ENCODE measurements at places on chromosomes 13 and 19.

- DNase-seq: no peak
These were observed 342.4 kb downstream of the KCNRG start for GRCh38 chr13:50357586-50358118.

GRCh38 chr13:23380534-23380933 lies 53.0 kb downstream of the SACS start:
- DNase-seq: no peak

DNA sequence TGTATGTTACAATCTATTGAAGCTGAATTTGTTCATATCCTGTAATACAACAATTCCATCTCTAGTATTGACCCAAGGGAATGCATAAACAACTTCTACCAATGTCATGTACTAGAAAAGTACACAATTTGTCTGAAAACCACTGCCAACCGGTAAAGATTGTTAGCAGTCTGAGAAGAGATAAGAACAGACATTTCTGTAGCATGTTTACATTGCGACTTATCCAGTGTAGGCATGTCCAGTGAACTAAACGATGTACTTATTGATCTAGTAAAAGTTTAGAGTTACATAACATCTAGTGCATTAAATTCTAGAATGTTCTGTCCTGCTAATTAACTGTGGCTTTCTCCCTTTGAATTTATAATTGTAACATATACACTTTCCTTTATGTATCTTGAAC lies 425.9 kb downstream of the SLITRK6 start:
- no peak for DNase-seq

- no peak for DNase-seq
These were observed 14.3 kb upstream of the HNRNPUL1 start for GRCh38 chr19:41249707-41250423.

GRCh38 chr19:40936755-40937154 lies 54.3 kb upstream of the CYP2B6 start:
- DNase-seq: no peak

DNA sequence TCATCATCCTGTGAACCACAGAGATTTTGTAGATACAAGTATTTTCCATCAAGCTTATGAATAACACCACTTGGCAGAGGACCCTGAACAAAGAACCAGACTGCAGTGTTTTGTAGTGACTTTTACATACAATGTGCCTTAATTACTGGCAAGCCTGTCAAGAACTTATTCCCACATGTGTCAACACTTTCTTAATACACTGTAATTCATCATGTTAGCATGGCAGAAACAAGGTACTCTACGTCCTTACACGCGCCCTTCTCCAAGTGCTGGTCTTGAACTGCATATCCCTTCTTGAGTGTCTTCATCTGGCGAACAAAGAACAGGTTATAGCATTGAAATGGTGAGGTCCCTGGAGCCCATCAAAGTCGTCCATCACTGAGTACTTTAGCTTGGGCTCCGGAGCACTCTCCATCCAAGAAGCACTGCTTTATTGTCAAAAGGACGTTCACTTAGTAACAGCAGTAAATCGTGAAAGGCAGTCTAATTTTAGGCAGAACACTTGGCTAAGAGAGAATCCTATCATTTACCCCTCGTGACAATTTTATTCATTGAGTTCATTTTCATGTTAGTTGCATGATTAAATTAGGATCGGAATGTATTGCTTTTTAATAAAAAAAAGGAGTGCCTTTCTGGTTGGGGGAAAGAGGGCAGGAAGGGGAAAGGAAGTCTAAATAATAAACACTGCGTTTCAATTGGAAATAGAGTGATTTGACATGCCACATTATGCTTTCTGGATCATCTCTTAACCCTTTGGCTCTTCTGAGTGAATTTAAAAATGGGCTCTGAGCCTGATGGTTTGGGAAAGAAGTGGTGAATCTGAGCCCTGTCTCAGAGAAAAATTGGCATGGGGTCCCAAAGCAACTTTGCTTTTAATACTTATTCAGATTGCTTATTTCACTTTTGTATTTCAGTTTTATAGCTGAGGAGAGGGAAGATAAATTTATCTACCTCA lies 376.1 kb downstream of the DLEU7 start:
- no peak for DNase-seq

GRCh38 chr13:95315752-95316151 lies 14.5 kb upstream of the ABCC4 start:
- no peak for DNase-seq

- no peak for DNase-seq
These were observed 7.2 kb upstream of the BCL3 start for GRCh38 chr19:44741258-44741731.

DNA sequence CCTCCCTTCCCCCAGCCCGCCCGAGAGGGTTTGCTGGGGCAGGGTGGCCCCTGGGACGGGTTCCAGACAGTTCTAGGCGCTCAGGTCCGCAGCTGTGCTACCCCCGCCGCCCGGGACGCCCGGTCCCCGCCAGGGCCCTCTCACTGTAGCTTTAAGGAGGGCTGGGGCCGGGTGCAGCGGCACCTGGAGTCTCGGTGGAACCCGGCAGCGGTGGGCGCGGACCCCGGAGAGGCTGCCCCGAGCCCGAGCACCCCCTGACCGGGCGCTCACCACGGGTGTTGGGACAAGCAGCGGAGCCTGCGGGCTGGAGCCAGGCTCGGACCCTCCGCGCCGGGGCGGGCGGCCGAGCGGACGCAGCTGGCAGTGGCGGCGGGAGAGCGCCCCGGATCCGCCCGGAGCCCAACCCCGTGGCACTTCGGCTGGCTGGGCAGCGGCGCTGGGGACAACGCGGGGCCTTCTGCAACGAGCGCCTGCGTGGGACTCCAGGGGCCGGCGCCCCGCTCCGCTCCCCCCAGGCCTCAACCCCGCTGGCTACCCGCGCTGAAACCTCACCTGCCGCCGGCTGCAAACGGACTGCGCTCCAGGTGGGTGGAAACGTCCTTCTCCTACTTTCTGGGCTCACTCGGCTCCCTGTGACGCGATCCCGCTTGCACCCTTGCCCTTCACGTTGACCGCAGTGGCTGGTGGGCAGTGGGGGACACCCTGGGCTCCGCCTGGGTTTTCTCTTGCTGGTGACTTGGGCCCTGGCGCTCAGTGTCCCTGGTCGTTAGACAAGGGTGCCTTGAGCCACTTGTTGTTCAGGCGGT lies 81.1 kb downstream of the ZNF429 start:
- peak; percentile 46 for DNase-seq

- DNase-seq: peak; percentile 7
These were observed 10.3 kb downstream of the ZNF480 start for GRCh38 chr19:52307275-52307674.

DNA sequence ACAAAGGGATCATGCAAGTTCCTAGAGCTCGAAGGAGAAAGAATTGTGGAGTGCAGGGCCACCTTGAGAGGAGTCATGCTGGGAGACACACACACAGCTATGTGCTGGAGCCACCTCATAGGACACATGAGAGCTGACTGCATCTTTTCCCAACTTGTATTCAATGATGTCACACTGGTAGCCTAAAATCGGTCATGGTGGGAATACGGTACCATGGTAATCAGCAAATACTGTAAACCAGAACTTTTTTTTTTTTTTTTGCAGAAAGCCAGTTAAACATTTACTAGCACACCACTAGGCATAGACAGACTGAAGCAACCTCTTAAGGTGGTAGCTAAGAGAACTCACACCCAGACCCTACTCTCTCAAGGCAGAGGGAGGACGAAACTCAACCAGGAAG lies 47.0 kb upstream of the INTS6 start:
- no peak for DNase-seq

- no peak for DNase-seq
These were observed 752.2 kb downstream of the EFNB2 start for GRCh38 chr13:105783261-105783660.

DNA sequence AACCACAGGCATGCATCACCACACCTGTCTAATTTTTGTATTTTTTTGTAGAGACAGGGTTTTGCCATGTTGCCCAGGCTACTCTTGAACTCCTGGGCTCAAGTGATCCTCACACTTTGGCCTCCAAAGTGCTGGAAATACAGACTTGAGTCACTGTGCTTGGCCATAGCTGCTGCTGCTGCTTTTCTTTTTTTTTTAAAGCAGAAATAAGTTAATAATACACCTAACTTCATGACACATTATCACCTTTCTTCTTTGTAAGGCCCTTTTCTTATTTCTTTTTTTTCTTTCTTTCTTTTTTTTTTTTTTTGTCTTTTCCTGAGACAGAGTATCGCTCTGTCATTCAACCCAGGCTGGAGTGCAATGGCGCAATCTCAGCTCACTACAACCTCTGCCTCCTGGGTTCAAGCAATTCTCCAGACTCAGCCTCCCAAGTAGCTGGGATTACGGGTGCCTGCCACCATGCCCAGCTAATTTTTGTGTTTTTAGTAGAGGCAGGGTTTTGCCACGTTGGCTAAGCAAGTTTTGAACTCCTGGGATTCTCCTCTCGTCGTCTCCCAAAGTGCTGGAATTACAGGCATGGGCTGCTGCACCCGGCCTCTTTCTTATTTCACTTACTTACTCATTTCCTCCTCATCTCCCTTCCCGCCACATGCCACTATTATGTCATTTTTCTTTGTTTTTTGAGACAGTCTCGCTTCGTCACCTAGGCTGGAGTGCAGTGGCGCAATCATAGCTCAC lies 8.7 kb downstream of the SHKBP1 start:
- no peak for DNase-seq

DNA sequence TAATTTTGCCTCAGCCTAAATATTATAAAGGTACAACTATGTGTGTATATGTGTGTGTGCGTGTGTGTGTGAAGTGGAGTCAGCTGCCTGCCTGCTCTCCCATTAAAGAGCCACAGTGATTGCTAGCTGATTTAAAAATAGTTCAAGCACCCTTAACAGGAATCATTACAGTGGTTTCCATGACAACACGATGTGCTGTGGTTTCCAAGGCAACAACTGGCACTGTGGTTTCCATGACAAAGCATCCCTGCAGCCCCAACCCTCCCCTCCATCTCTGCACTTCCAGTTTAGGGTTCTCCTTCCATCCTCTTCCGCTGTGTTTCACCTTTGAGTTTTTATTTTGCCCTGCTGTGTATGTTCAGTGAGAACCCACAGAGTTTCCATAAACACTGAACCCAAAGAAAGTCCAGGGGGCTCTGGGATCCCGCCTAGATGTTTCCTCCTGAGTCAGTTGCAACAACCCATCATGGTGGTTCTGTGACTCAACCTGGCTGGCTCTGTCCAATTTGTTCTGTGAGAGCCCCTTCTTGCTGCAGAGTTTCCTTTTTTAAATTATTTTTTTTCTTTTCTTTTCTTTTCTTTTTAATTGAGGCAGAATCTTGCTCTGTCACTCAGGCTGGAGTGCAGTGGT lies 7.1 kb upstream of the PNMA8A start:
- DNase-seq: peak; percentile 44

- no peak for DNase-seq
These were observed 882.1 kb downstream of the UQCRFS1 start for GRCh38 chr19:28330831-28331230.

- DNase-seq: no peak
These were observed 357.3 kb downstream of the ZNF536 start for GRCh38 chr19:30729451-30729850.

- DNase-seq: peak; percentile 59
These were observed 534 bp upstream of the HPN start for GRCh38 chr19:35040826-35041547.

DNA sequence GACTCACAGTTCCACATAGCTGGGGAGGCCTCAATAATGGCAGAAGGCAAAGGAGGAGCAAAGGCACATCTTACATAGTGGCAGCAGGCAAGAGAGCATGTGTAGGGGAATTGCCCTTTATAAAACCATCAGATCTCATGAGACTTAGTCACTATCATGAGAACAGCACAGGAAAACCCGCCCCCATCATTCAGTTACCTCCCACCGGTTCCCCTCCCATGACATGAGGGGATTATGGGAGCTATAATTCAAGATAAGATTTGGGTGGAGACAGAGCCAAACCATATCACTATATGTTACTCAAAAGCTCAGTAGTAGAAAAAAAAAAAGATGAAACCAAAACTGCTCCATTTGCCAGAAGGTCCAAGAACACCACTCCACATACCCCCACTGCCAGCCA lies 58.5 kb downstream of the DNAJC15 start:
- peak; percentile 20 for DNase-seq

DNA sequence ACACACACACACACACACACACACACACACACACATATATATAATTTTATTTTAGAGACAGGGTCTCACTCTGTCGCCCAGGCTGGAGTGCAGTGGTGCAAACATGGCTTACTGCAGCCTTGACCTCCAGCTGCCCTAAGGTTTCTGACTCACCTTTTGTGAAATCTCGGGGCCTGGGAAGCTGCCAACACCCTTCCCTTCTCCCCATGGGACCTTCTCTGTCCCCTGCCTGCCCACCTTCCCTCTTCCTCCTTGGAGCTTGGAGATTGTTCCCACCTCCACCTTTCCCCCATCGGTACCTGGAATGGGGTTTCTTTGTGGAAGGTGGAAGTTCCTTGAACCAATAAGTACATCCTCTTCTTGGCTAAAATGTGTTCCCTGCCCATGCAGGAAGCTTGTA lies 6.3 kb downstream of the ARRDC5 start:
- DNase-seq: no peak

DNA sequence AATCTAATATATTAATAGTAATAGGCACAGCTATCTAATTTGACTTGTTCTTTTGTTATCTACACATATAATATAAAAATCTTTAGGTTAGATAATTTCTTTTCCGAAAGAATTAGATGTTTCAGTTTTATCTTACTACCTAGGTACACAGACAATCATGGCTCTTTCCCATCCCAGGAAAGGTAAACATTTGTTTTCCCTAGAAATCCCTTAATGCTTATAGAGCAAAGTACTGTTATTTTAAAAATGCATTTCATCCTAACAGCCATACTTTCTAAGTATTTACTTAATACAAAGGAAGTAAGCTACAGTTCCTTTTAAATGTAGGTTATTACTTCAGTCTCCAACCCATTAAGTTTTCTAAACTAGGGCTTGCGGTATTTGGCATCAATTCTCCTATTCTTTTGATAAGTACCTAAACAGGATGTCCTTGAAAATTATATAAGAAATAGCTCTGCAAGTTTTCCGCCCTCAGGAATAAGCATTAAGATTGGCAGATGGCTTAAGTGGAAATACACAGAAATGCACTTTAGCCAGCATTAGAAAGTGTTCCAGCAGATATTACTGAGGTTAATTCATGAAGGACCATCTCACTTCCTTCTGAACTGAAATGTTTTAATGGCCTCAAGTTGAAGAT lies 616.2 kb upstream of the SPRY2 start:
- DNase-seq: no peak

DNA sequence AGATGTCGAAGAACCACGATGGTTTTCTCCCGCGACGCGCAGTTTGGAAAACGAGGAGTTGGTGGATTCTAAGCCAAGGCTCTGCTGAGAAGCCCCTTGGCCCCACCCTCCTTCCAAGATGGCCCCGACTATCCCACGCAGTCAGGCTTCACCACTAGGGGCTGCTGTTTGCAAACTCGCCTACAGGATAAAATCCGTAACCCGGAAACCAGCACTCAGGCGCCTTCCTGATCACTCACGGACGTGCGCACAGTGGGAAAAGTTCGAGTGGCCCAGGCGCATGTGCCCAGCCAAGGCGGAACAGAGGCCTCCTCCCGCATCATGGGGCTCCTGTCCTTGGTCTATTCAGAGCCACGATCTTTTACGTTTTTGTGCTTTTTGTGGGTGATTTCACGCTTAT lies 19.2 kb upstream of the UQCR11 start:
- DNase-seq: peak; percentile 78
